ENCODE measurements at places on chromosomes 7 and 10.

GRCh38 chr7:87816389-87816788, 59.8 kb downstream of the SLC25A40 start:
- no peak for DNase-seq

DNA sequence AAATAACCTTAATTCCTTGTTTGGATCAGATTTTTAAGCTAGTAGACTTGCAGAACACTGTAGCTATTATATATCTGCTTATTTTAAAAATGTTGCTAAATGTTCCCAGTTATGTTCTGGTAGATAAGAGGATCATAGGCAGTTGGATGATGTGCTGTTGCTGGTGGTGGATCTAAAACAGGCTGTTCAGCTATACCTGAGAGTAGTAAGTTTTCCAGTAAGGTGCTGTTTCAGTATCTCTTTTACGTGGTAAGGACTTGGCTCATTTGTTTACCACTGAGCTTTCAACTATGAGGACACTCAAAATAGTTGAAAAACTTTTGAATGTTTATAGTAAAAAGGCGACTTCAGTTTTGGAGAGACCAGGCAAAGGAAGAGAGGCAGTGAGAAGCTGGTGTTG, 180.9 kb downstream of the CDK14 start:
- peak; percentile 13 for DNase-seq

DNA sequence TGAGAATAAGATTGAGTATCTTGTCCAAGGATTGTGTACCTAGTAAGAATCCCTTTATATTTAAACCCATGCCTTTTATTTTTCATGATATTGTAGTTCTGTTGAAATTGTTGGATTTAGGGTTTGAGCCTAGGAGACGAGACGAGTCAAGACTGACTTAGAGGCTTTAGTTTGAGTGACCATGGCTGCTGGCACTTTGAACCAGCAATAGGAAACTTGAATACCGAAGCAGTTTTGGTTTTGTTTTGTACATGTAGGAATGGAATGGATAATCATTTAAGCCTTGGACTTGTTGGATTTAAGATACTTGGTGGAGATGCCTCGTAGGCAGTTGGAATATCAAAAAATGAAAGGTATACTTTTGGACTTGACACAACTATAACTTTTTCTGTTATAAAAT, 229.0 kb downstream of the BICC1 start:
- no peak for DNase-seq

DNA sequence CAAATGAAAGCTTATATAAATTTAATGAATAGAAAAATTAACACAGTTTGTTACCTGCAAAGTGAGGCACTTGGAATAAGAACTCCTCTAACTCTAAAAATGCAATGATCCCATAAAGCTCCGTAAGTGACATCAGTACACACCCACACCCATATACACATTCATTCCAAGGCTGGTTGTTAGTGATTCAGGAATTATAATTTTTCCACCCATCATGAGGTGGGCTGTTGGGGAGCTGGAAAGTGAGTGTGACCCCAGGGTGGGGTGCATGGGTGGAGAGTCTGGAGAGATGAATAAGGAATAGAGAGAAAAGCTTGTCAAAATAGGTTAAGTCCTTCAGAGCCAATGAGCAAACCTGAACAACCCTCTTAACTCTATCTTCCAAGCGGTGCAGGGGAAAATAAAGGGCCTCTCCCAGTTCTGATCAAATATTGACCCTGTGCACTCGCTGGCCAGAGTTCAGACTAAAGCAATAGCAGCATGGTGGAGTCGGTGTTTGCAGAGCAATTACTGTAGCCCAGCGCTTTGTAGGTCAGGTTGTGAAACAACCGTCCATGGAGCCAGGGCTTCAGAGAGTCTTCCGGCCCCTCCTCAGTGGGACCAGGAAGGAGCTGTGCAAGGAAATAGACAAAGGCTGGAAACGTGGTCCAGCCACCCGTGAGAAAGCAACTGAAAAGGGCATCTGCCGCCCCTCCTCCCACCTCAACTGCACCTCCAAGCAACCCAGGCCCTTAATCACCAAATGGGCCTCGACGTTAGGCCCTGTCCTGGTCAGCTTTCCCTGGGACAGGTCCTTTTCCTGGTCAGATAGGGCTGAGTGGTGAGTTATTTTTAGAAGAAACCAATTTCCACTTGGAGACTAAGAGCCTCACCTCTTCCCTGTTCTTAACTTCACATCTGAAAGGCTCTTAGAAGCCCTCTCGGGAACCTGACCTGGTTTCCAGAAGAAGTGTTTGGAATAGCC, 61.2 kb downstream of the SH3PXD2A start:
- no peak for DNase-seq

DNA sequence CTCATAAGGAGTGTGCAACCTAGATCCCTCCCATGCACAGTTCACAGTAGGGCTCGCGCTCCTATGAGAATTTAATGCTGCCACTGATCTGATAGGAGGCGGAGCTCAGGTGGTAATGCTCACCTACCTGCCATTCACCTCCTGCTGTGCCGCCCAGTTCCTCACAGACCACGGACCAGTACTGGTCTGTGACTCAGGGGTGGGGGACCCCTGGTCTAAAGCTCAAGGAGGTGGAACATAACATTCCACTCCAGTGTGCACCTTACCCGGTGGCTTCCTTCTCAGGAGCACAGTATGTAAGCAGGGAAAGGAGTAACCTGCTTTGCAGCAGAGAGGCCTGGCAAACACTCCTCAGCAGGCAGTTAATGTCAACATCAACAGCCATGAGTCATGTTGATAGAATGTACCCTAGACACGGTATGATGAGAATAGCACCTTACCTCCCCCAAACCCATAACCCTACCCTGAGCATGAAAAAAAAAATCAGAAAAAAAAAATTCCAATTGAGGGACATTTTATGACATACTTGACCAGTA, 273.5 kb downstream of the FGFR2 start:
- no peak for DNase-seq
